ENCODE measurements at places on chromosomes 12 and 14. TPM values are rescaled to one million over a fixed set of nuclear protein-coding genes. Genes with fewer than 3 reads are reported as not detected.

GRCh38 chr14:68094158-68094557, 274.6 kb downstream of the RAD51B start:
- DNase-seq, result no peak

DNA sequence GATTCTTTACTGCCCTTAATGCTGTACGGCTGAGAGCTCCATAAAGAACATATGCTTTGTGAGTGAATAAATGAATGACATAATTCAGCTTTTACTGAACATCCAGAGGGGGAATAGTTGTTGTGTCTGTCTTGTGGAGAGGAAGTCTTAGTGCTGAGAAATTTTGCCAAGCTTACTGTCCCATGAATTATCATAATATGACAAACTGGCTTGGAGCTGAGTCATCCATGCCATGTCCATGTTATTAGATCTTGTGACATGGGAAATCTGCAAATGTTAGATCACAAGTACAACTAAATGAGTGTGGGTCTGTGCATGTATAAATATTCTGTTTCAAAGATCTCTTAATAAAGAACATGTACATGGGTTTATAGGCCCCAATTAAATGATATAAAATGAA, 350.4 kb downstream of the BMP4 start:
- DNase-seq, result no peak

- DNase-seq, result no peak
Observed at GRCh38 chr14:100894416-100894815, 9.1 kb downstream of the RTL1 start.

- DNase-seq, result no peak
Observed at GRCh38 chr12:62640910-62641448, 174.4 kb downstream of the MON2 start.

- DNase-seq, result no peak
Observed at GRCh38 chr12:132386926-132387497, 57.6 kb upstream of the GALNT9 start.

- no peak for DNase-seq
Observed at GRCh38 chr14:91367173-91368171, 50.1 kb downstream of the CCDC88C start.

GRCh38 chr14:74133833-74134481, 49.2 kb downstream of the LIN52 start:
- DNase-seq, result peak; percentile 24

- DNase-seq, result no peak
Observed at GRCh38 chr12:114402084-114402717, 3.7 kb downstream of the TBX5 start.

DNA sequence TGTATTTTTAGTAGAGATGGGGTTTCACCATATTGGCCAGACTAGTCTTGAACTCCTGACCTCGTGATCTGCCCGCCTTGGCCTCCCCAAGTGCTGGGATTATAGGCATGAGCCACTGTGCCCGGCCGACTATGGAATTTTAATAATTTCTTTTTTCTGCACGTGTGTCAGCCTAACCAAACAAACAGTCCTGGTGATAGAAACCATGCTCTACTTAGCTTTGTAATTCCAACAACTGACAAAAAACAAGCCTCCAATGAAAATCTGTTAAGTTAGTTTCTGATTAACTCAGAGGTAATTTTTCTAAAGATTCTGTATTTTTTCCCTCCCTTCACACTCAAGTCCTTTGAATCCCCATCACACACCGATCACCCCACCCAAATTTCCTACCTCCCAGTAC, 15.3 kb downstream of the COQ10A start:
- DNase-seq, result no peak

- DNase-seq, result no peak
Observed at GRCh38 chr12:101027200-101027599, 182.8 kb downstream of the SLC5A8 start.

- DNase-seq, result no peak
Observed at GRCh38 chr14:64089920-64090319, 204.3 kb downstream of the ESR2 start.

DNA sequence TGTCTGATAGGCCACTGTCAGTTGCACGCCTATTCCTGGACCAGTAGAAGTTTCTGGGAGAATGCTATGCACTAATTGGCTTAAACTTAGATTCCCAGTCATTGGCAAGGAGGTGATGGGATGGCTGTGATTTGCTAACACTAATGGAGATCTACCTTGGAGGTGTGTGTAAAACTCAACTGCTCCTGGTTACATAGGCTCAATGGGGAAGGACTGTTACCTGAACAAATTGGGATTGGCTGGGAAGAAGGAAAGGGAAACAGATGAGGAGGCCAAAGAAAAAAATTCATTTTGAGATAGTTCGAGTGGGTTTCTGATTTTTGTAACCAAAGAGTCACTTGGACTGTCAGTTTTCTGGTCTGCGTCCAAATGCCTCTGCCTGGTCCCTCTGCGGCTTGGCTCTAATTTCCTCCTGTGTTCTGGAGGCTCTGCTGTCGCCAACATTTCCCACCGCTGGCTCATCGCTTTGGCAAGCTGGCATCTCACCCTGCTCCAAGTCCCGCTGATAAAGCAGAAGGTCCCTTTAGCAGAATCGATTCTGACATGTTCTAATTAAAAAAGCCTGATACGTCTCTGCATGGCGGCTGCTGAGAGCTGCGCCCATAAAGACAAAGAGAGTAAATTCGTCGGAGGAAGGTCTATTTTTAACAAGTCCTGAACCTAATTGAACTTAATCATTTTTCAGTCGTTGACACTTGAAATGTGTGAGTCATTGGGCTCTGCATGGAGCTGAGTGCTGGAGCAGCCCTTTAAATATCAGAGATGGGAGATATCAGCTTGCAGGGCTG, 2.0 kb upstream of the CCDC63 start:
- DNase-seq, result no peak

- no peak for DNase-seq
Observed at GRCh38 chr12:103387385-103387784, 108.4 kb downstream of the C12orf42 start.

GRCh38 chr12:98741196-98741555, 96.1 kb downstream of the APAF1 start:
- DNase-seq, result no peak

DNA sequence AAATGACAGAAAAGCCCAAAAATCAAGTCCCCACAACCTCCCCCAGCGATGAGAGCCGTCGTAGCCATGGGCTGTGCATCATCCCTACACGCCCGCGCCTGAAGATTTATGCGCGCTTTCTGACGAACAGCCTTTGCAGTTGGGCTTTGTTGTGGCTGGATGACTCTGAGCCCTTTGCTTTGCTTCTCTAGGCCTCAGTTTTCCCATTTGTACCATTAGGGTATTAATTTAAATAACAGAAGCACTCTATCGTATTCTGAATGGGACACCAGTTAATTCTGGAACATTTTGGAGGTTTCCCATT, 24.2 kb downstream of the SFSWAP start:
- no peak for DNase-seq

DNA sequence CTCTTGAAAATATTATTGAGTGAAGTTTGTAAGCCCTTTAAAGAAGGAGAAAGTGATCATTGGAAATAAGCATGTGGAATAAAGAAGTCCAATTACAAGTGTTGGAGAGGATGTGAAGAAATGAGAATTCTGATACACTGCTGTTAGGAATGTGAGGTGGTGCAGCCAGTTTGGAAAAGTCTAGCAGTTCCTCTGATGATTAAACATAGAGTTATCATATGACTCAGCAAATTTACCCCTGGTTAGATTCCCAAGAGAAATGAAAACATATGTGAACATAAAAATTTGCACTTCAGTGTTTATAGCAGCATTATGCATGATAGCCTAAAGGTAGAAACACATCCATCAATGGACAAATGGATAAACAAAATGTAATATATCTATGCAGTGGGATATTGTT, 319.9 kb downstream of the AEBP2 start:
- no peak for DNase-seq

DNA sequence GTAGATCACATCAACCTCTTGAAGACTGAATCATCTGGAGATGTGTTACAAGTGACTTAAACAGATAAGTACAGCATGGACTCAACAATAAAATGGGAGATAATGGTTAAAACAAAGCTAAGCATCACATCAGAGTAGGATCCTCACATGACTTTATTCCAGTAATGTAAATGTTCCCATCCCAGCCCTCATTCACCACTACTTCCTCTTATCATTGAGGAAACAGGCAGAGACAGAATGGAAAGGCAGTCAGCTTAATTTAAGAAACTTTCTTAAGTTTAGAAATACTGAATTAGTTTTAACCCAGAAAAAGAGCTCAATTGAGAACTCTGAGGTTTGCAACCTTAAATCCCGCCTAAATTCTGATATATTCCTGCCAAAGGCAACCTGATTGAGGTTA, 1.2 kb upstream of the ALG10 start:
- no peak for DNase-seq

The ARHGEF25 gene
- total RNA-seq, result 12.8 TPM

The DTX1 gene
- total RNA-seq, result 0.82 TPM

Measured in colonic mucosa (tissue), 4 donors.